ENCODE measurements at places on chromosomes 13 and 19.

- DNase-seq, result no peak
Measured at GRCh38 chr13:40206241-40207000, 460.0 kb downstream of the FOXO1 start.

GRCh38 chr19:55638864-55639359 lies 1.9 kb upstream of the ZNF580 start:
- peak; percentile 40 for DNase-seq

- no peak for DNase-seq
Measured at GRCh38 chr19:33344573-33344925, 29.0 kb upstream of the CEBPG start.

DNA sequence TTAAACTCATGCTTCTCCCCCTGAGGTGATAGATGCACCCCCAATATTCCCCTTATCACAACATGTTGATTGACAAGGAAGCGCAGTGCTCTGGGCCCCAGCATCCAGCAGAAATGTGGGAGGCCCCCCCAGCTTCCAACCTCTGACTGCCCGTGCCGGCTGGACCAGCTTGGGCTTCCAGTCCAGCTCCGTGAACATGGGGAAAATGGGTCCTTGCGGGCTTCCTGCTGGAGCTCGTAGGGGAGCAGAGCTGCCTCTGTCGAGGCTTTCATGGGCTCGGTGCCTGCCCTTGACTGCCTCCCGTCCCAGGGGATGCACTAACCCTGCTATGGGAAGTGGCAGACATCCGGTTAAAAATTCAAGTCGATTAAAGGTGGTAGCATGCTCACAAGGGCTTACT lies 188.9 kb downstream of the COL4A1 start:
- DNase-seq, result no peak

GRCh38 chr19:53521373-53522202 lies 16.4 kb upstream of the ZNF331 start:
- DNase-seq, result no peak

- DNase-seq, result no peak
Measured at GRCh38 chr13:108527844-108528243, 101.6 kb upstream of the MYO16 start.

GRCh38 chr13:37338726-37339385 lies 233.4 kb upstream of the CSNK1A1L start:
- DNase-seq, result no peak
